ENCODE measurements at places on chromosomes 2 and 18. TPM values are rescaled to one million over a fixed set of nuclear protein-coding genes. Genes with fewer than 3 reads are reported as not detected.

Gene ZNF2
- 7.2 TPM for total RNA-seq

Gene MC2R
- total RNA-seq, result not detected

Gene PLB1
- 0.39 TPM for total RNA-seq

Gene ANKAR
- total RNA-seq, result 7.4 TPM

Gene DES
- total RNA-seq, result 0.73 TPM

Gene DSG4
- not detected for total RNA-seq

Gene SERPINB13
- not detected for total RNA-seq

Gene ZBTB7C
- total RNA-seq, result under 0.01 TPM

Gene ZNF396
- 0.37 TPM for total RNA-seq

Gene REEP1
- total RNA-seq, result under 0.01 TPM

Gene SCG2
- 0.39 TPM for total RNA-seq
